ENCODE measurements at places on chromosomes 6 and 20.
A peak's percentile ranks its signal among the peaks of the same experiment; 100 is the strongest.

DNA sequence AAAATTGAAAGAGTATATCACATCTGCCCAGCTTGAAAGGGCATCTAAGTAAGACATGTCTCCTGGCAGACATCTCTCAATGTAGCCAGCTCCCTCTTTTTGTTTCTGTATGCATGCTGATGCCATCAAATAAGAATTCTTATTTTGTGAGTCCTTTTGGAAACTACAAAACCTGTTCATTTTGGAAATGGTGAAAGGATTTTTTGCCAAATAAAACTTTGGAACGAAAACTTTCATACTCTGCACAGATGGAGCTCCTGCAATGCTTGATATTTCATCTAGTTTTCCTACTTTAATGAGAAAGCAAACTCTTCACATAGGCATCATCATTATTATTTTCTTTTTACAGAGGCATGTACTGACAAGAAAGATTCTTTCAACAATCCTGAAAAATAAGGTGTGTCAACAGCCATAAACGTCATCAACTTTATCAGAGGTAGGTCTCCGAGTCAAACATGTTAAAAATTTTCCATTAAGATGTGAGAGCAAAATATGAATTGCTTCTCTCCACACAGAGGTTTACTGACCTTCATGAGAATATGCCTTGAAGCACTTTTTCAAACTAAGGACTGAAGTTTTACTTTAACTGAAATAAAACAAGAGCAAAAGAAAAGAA is 26.2 kb upstream of the CMTR1 start:
- DNase-seq, result no peak

DNA sequence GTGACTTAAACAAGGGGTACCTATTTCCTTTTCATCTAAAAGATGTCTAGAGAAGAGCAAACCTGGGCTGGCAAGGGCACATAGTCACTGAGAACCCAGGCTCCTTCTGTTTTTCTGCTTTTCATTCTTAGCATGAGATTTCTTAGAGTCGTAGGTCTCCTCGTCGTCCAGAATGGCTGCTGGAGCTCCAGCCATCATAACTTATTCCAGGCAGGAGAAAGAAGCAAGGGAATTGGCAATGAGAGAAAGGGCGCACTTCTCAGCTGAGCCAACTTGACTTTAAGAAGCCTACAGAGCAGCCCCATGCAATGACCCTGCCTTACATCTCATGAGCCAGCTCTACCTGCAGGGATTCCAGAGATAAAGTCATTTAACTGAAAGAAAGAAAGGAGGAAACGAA is 213.4 kb downstream of the BMP7 start:
- DNase-seq, result no peak

DNA sequence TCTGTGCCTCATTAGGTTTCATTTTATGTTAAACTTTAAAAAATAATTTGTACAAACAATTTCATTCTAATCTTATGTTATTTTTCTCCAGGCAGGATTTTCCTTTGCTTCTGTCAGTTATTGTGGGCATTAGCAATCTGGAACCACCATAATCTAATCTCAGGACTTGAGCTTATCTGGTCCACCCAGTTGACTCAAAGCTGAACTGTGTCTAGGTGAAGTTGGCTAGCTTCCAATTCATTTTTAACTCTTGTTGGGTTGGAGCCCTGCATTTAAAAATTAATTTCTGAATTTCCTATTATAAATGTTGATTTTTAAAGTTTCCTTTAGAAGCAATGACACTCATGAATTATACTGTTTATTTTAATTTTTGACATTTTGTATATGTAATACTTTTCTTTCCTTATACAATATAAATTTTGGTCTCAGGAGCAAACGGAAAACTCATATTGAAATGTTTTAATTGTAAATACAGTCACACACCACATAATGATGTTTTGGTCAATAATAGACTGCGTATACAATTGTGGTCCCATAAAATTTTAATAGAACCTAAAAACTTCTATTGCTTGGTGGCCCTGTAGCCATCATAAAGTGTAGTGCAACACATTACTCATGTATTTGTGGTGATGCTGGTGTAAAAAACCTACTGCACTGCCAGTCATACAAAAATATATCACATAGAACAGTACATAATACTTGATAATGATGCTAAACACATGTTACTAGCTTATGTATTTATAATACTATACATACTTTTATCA is 121.3 kb downstream of the CLVS2 start:
- DNase-seq, result no peak

- peak; percentile 31 for DNase-seq
These were observed 168.4 kb upstream of the TNFAIP3 start for GRCh38 chr6:137698636-137699030.

- no peak for DNase-seq
These were observed 7.0 kb downstream of the SCRT2 start for GRCh38 chr20:668638-669037.

DNA sequence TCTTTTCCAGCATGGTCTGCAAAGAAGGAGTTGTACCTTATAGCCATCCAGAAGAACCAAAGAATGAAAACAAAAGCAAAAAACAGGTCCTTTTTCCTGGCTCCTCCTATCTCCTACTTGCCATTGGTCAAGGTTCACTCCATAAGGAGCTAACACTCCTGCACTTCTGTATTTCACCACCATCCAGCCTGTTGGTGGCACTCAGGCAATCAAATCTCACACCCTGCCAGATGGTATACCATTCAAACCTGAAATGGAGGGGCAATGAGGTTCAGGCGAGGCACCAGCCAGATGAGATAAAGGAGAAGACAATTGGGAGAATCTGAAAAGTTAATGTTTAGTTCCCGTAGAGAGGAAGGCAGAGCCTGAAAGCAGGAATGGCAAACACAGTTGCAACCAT is 203.8 kb downstream of the ALDH8A1 start:
- DNase-seq, result no peak

GRCh38 chr20:51541189-51542032 is 1.1 kb downstream of the NFATC2 start:
- DNase-seq, result peak; percentile 94

GRCh38 chr20:46563170-46563859 is 12.9 kb upstream of the OCSTAMP start:
- no peak for DNase-seq

DNA sequence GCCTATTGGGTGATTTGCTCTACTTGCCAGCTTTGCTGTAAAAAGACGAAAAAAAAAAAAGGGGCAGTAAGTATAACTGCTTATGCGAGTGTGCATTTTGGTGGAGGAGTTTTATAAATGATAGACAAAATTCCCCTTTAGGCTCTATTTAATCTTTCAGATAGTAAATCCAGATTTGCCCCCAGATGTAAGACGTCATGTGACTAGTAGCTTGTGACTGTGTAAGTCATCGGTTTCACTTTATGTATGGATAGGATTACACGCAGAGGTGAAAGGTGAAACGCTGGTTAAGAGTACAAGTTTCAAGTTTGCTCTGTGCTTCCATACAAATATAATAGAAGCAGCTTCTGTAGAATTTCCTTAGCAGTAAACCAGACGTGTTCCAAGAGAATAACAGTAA is 7.9 kb downstream of the RAB32 start:
- no peak for DNase-seq

DNA sequence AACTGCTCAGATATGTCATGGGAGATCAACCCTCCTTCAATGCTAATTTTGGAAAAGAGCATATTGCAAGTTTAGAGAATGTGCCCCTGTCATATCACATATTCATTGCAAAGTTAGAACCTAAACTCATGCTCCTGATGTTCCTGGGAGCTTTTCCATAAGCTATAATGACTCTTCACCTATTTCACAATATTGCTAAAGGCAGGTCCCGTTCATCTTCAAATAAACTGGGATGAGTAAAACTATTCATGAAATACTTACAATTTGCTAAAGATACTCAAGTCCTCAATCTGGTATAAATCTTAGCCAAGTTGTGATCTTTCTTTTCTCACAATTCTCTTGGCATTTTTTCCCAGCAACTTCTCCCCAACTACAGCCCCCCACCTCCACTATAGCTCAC is 121.7 kb upstream of the TNFAIP3 start:
- no peak for DNase-seq

DNA sequence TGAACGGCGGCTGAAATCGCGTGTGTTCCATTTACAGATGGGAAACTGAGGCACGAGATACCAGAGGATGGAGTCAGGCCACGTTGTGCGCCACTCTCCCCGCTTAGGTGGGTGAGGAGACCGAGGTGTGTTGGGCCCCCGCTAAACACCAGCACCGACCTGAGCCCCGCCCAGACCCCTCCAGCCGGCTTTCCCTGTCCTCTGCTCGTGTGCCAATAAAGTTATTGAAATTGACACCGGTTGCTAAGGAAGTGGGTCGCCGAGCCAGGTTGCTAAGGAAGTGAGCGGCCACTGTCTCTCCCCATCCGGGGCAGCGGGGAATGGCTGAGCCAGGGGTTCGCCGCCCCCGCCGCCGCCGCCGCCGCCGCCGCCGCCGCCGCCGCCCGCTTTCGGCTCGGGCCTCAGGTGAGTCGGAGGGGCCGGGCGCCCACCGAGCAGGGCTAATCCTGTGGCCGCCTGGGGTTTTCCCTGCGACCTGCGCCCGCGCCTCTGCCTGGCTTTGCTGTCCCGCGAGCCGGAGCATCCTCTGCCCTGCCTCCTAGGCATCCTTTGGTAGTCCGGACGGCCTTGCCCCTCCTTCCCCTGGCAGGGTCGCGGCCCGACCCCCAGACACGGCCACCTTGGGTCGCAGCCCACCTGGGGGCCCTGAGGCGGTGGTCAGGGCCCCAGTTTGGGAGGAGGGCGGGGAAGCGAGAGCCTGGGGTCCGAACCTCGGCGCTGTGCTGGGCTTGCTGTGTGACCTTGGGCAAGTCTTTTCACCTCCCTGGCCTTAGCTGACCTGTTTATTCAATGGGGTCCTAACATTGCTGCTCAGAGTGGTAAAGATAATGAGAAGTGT is at the start of gene KIF3B:
KIF3B (plus strand) TSS at position 291 of the 838 bp plus-strand sequence. CDS start 32,127 bp downstream, outside the sequence.
- peak; percentile 92 for DNase-seq

- no peak for DNase-seq
These were observed 10.3 kb downstream of the PDE10A start for GRCh38 chr6:165652766-165653165.

DNA sequence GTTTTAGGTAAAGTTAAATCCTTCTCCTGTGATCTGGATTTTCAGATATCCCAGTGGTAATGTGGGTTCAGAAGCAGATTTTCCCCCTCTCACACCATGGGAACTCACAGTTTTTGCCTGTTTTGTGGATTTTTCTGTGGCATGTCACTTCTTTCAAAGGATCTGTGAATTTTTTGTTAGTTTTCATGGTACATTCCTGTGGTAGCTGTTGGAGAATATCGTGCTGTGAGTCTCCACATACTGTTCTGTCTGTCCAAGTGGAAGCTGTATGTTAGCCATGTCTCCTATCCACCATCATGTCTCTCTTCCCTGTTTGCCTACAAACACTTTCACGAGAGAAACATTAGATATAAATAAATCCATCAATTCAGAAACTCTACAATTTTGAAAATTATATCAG is 378.7 kb upstream of the ADGRB3 start:
- DNase-seq, result no peak

- DNase-seq, result no peak
These were observed 30.7 kb downstream of the PNLDC1 start for GRCh38 chr6:159830501-159831372.

DNA sequence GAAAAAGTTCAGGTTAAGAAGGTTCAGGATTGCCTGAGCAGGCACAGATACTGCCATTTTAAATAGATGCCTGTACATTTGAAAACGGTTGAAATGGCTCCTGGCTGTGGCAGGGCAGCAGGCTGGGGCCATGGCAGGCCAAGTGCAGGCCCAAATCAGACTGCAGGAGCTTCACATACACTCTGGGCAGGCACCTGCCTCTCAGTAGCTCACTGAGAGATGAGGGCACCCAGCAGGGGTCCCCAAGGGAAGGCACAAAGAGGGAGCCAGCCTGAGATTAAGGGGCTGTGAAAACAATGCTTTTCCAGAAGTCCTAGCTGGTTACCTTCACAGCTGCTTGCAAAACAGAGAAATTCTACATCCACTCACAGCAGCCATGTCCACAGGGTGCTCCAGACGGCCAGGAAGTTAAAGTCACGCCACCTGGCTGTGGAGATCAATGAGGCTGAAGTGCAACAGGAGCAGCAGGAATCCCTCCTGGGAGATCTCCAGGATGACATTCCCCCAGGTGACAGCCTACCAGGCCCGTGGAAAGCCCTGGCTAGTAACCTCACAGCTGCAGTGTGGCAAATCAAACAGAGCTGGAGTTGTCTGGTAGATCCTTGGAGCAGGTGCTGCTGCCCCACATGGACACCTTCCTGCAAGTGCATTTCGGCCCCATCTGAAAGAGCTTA is 6.2 kb upstream of the RAET1E start:
- no peak for DNase-seq

DNA sequence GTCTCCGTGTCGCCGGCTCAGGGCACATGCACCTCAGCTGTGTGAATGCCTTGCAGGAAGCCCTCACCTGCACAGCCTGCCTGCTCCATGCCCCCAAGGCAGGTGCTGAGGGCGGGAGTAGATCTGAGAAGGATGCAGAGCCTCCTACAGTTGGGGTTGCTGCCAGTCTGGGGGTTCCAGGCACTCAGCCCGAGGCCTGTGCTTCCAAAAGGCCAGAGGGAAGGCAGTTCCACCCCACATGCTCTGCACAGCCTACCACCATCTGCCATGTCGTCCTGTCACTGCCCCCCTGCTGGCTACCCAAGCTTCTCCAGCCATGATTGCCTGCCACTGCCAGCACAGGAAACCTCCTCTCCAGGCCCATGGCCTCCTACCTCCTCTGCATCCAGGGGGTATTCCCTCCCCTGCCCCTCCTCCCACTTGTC is 19.3 kb downstream of the ACSS1 start:
- no peak for DNase-seq

DNA sequence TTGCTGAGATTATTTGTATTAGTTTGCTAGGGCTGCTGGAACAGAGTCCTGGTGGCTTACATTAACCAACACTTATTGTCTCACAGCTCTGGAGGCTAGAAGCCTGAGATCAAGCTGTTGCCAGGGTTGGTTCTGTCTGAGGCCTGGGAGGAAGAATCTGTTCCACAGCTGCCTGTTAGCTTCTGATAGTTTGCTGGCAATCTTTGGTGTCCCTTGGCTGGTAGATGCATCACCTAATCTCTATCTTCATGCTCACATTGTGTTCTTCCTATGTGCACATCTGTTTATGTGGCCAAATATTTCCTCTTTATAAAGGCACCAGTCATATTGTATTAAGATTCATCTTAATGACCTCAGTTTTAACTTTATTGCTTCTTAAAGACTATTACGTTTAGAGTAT is 19.5 kb downstream of the SF3B5 start:
- DNase-seq, result no peak

- DNase-seq, result no peak
These were observed 73.3 kb downstream of the METTL24 start for GRCh38 chr6:110284855-110285254.
